Hippocampal formation (tissue), 2 donors: ENCODE measurements at places on chromosomes 12 and 14.

- DNase-seq, result no peak
Measured at GRCh38 chr12:118463677-118464076, 87.3 kb downstream of the SUDS3 start.

- no peak for DNase-seq
Measured at GRCh38 chr12:13504074-13504473, 307.5 kb downstream of the EMP1 start.

DNA sequence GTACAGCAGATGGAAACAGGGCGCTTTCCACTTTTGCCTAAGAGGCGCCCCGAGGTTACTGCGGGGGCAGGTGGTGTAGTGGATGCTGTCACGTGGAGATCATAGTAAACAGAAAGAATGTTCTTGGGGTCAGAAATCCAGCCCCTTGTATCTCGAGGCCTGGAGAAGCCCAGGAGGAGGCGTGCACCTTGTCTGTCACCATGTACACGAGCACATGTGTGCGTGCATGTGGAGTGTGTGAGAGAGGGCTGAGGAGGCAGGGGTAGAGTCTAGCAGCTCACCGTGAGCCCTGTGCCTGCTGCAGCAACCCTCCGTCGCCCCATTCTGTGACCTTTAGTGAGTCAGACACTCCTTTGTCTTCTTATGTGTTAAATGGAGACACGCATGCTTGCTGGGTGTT is 59.0 kb downstream of the CACNA1C start:
- no peak for DNase-seq

GRCh38 chr12:103881261-103881660 is 40.2 kb upstream of the NT5DC3 start:
- no peak for DNase-seq

DNA sequence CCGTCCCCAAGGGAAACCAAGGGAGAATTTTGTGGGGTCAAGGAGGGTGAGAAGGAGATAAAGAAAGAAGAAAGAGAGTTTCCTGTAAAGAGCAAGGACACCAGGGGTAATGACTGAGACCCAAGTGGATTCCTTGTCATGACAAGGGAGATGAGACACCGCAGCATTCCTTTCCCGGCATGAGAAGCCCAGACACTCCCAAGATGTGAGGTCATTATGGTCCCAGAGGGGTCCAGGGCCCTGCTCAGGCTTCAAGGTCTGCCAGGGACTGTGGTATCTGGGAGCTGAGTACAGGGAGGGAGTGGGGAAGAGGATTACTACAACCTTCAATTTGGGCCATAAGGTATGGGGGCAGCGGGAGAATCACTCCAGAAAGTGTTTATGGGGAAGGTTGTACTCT is 58.1 kb downstream of the SPTB start:
- no peak for DNase-seq

- DNase-seq, result no peak
Measured at GRCh38 chr12:28877854-28878253, 271.2 kb upstream of the FAR2 start.
